ENCODE measurements at places on chromosomes 6 and 20. TPM values are rescaled to one million over a fixed set of nuclear protein-coding genes. Genes with fewer than 3 reads are reported as not detected.

The CNR1 gene
- total RNA-seq, result 11.4 TPM

The HLA-DRB1 gene
- total RNA-seq, result 471 TPM

The UNC93A gene
- not detected for total RNA-seq

The ZNF165 gene
- 2.9 TPM for total RNA-seq

GRCh38 chr6:140845701-140846100, 1287.0 kb upstream of the GJE1 start:
- no peak for DNase-seq

GRCh38 chr20:61799928-61800327, 265.8 kb downstream of the TAF4 start:
- DNase-seq, result peak; percentile 71

GRCh38 chr20:46282669-46283068, 25.6 kb downstream of the CDH22 start:
- DNase-seq, result no peak

GRCh38 chr6:126913651-126914050, 204.8 kb upstream of the RSPO3 start:
- DNase-seq, result no peak

- peak; percentile 88 for DNase-seq
These were observed 210.5 kb downstream of the ERMARD start for GRCh38 chr6:169961772-169962561.
